Renal pelvis (tissue), 12 donors: ENCODE measurements at places on chromosomes 11 and 22. TPM values are rescaled to one million over a fixed set of nuclear protein-coding genes. Genes with fewer than 3 reads are reported as not detected.

GRCh38 chr11:9566561-9567063, 6.9 kb upstream of the WEE1 start:
- no peak for DNase-seq

DNA sequence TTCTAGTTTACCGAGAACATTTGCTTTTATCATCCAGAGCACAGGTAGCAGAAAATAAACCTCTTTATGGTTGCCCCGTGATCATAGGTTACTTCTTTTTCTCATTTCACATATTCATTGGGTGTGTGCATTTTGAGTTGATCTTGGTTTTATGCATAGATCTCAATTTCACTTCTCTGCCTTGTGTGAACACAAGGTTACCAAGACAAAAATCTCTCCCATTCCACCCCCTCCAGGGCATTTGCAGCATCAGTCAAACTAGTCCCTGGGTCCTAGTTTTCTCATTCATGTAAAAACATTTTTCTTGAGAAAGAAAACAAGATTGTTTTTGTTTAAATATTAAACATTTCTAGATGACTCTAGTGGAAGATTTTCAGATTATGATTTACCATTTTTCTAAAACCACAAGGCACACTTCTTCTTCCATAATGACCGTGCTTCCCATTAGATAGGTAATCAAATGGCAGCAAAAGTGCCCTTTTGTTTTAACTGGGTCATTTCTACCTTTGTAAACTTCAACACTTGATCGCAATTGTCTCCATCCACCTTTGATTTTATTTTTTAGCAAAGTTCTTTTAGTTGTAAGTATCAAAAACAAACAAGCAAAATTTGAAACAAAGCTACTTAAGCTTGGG, 526.6 kb upstream of the CADM1 start:
- DNase-seq, result no peak

The SEC14L2 gene
- polyA plus RNA-seq, result 7.4 TPM

The CDC45 gene
- 18.7 TPM for polyA plus RNA-seq

The ESAM gene
- 78.9 TPM for polyA plus RNA-seq
